Fibroblast of villous mesenchyme (primary cell): ENCODE measurements at places on chromosomes 1 and 21.

- DNase-seq, result no peak
Measured at GRCh38 chr1:109777436-109777835, 13.7 kb upstream of the EPS8L3 start.

DNA sequence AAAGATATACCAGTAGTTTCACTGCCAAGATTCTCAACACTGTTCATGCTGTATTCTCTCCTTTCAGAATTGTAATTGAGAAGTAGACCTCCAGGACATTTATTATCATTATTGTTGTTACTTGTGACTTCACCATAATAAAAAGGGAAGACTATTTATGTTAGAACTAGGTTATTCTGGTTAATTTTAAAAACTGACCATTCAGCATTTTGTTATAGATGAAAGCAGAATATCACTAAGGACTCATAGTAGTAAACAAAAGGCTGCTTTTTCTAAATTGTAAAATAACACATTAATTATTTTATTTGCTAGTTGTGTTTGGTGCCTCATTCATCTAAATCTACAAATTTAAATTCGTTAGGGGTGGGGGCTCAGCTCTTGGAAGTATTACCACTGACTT, 210.4 kb downstream of the PATJ start:
- DNase-seq, result no peak

GRCh38 chr1:244272471-244273261, 179.0 kb downstream of the ADSS2 start:
- peak; percentile 93 for DNase-seq

- DNase-seq, result peak; percentile 48
Measured at GRCh38 chr1:192529031-192529755, 46.4 kb upstream of the RGS1 start.

GRCh38 chr21:40095477-40095876, 228.2 kb downstream of the PCP4 start:
- DNase-seq, result no peak

GRCh38 chr1:184701816-184702215, 52.8 kb downstream of the EDEM3 start:
- no peak for DNase-seq

GRCh38 chr1:225442123-225442505, 14.3 kb upstream of the LBR start:
- no peak for DNase-seq

DNA sequence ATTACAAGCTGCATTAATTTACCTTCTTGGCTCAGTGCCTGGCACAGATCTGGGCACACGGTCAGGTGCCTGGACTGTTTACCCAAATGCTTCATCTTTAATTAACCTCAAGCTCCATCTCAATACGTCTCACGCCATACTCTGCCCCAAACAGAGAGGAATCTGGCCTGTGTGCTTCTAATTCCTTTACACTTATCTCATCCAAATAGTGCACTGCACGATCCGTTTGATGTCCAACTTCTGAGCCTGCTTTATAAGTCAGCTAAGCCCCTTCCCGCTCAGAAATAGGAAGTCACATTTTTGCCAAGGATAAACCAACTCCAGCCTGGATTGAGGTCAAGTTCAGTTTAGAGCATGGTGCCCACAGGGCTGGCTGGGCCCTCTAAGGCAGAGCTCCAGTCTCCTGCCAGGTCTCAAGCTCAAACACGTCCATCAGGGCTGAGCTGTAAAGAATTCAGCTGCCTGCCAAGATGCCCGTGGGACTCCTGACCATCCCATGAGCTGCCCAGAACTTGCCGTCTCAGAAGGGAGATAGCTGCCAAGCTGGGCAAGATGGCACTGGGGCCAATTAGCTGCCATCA, 233.5 kb downstream of the TRABD2B start:
- DNase-seq, result peak; percentile 7
